ENCODE measurements at places on chromosomes 7 and 10.
A peak's percentile ranks its signal among the peaks of the same experiment; 100 is the strongest.

GRCh38 chr10:122646511-122647382, 52.9 kb downstream of the C10orf120 start:
- no peak for DNase-seq

DNA sequence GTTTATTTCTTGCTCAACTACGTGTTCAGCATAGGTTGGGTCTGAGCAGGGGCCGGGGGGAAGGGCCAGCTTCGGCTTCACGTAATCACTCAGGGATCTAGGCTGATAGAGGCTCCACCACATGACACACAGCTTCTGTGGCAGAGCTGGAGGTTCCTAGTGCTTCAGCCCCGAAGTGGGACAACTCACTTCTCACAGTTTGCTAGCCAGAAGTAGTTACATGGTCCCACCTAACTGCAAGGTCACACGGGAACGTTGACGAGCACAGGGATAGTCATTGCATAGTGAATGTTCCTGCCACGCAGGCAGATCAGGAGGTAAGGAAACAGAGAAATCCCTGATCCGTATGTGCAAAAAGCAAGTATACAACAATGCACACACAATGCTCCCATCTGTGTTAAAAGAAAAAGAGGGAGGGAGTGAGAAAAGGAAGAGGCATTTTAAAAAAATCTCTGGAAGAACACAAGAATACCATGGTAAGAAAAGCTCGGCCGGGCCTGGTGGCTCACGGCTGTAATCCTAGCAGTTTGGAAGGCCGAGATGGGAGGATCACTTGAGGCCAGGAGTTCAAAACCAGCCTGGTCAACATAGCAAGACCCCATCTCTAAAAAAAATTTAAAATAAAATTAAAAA, 16.9 kb downstream of the SMURF1 start:
- no peak for DNase-seq

GRCh38 chr7:25820432-25821040, 331.5 kb upstream of the NFE2L3 start:
- no peak for DNase-seq

DNA sequence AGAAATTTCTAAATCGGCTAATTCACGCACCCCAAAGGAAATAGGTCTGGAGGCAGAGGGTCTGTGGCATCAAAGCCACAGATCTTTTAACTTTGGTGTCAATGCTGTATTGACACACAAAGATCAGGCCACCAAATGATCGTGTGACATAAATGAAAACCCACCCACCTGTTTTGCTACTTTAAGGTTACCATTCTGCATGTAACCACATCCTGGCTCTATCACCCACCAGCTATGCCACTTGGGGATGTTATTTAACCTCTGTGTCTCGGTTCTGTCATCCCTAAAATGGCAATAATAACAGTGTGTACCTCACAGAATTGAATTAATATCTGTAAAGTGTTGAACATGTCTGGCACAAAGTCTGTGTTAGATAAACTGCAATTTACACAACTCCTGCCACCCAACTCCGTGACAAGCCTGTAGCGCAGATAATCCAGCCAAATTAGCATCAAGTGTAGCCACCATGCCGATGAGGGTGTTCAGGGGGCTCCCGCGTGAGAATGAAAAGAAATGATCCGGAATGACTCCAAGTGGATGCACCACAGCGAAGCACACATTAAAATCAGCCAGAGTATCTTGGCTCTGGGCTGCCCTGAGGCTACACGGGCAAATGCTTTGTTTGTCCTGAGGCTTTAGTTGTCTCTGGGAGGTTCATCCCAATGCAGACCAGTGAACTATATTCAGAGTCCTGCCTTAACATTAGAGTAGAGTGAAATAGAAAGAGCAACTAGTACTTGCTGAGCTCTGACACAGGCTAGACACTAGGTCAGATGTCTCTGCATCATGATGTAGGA, 158.4 kb upstream of the NEBL start:
- no peak for DNase-seq

GRCh38 chr10:125174360-125174759, 14.0 kb upstream of the CTBP2 start:
- no peak for DNase-seq

DNA sequence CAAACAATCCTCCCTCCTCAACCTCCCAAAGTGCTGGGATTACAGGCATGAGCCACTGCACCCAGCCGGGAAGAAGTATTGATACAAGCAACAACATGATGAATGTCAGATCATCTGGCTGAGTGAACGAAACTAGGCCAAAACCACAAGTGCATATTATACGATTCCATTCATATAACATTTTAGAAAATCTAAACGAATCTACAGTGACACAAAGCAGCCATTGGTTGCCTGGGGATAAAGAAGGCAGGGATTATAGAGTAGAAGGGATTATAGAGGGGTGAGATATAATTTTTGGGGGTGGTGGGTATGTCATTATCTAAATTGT, 11.5 kb upstream of the RHBDD2 start:
- DNase-seq: no peak

- peak; percentile 12 for DNase-seq
Measured at GRCh38 chr10:72126184-72126871, 38.0 kb upstream of the SPOCK2 start.

DNA sequence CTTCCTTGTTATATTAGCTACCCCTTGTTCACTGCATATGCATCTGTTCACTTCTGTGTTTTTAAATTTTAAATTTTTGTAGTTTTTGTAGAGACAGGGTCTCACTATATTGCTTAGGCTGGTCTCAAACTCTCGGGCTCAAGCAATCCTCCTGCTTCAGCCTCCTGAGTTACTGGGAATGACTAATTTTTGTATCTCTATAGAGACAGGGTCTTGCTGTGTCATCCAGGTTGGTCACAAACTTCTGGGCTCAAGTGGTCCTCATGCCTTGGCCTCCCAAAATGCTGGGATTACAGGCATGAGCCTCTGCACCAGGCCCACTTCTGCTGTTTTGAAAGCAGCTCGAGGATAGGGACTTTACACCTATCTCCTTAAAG, 64.6 kb downstream of the PRTFDC1 start:
- DNase-seq: no peak

DNA sequence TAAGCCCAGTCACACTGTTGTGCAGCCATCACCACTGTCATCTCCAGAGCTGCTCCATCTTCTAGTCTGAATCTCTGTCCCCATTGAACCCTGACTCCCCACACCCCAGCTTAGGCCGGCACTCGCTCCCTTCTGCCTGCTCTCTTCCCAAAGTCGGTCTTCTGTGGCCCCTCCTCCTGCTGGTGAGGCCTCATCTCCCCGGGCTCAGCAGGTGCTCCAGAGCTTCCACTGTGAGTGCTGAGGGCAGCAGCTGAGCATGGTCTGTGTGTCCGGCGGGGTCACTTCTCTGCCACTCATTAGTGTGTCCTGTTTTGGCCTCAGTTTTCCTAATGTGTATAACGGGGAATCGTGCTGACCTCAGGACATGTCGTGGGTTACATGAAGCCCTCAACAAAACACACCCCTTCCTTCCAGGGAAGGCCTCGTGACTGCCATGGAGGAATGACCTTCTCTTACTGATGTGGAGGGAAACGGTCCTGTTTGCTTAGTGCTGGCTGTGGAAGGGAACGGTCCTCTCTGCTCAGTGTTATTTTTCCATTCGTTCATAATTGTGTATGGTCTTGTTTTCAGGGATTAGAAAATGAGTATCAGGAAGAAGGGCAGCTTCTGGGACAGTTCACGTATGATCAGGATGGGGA, 4.3 kb upstream of the GET4 start:
- DNase-seq: no peak

DNA sequence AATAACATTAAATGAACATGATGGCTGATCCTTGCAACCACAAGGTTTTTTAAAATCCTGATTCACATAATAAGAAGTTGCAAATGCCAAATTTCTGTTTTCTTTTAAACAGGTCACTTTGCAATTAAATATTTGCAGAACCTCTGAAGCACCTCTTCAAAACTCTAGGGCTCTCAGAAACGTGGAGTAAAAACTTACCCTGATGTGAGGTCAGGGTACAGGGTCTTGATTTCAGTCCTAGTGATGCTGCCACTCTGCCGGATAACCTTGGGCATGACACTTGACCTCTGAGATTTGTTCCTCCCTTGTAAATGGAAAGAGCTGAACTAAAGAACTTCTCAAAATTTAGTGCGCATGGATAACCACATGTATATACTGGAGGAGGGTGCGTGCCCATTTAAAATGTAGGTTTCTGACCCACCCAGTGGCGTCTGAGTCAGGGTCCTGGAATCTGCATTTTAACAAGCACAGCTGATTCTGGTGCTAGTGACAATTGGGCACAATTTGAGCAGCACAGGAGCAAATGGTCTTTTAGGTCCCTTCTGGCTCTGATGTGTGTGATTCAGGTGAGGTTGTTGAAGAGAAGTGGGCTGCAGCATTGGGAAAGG, 35.5 kb upstream of the TNPO3 start:
- no peak for DNase-seq

DNA sequence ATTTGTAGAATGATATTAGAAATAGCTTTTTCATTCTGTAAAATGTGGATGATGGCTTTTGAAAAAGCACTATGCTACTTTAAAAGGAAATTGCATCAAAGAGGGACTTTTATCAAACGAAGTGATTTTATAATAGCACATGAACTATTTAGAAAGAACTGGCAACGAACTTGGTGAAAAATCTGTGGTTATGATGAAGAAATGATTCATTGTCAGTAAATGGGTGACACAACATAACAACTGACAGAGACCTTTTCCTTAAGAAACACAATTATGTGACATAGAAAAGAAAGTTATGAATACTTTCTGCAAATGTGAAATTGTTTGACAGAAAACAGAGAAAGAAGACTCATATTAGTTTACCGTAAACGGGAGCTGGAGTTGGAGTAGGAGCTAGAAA, 60.7 kb upstream of the LAMB4 start:
- DNase-seq: no peak

DNA sequence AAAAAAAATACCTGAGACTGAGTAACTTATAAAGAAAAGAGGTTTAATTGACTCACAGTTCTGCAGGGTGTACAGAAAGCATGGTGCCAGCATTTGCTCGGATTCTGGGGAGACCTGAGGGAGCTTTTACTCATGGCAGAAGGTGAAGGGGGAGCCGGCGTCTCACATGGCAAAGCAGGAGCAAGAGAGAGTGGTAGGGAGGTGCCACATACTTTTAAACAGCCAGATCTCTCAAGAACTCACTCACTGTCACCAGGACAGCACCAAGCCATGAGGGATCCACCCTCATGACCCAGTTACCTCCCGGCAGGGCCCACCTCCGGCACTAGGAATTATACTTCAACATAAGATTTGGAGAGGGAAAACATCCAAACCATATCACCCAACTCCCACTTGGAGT, 25.8 kb downstream of the MSRB2 start:
- DNase-seq: no peak

- peak; percentile 87 for DNase-seq
Measured at GRCh38 chr7:69403169-69403568, 195.1 kb upstream of the AUTS2 start.

DNA sequence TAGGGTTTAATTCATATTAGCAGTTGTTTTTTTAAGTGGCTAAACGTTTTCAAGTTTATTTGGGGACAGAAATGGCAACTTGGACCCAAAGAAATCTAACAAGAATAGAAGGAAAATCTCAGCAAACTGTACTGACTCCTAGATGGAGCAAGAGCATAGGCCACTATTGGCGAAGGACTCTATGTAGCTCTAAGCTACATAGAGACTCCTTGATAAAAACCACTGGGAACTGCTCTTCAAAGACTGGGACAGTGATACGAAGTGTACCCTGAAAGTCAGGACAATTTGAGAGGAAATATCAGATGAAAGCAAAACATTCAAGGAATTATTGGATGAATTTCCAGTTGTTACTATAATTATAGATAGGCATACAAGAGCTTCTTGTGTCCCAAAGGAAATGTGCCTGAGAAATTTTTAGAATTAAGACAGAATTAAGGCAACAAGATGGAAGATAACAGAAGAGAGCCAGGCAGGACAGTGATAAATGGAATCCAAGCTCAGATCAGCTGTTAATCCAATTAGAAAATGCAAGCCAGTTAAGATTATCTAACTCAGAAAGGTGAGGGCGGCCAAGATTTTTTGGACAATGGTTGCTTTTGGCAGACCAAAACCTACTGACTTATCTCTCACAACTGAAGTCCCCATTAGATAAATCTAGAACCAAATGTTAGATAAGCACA, 103.7 kb upstream of the IFRD1 start:
- no peak for DNase-seq

DNA sequence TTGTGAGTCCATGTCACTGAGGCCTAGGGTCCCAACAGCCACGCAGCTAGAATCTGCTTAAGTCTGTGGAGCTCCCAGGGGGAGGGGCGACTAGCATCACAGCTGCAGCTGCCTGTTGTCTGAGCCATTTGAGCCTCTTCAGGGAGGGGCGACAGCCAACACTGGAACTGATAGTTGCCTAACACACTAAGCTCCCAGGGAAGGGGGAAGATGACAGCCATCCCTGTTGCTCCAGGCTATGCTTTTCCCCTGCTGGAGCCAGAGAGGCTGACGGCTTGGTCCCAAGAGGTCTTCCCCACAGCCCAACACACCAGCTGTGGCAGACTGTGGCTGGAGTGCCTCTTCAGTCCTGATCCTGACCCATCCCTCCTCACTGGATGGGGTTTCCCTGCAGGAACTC, 817.5 kb downstream of the NXPH1 start:
- DNase-seq: peak; percentile 85

DNA sequence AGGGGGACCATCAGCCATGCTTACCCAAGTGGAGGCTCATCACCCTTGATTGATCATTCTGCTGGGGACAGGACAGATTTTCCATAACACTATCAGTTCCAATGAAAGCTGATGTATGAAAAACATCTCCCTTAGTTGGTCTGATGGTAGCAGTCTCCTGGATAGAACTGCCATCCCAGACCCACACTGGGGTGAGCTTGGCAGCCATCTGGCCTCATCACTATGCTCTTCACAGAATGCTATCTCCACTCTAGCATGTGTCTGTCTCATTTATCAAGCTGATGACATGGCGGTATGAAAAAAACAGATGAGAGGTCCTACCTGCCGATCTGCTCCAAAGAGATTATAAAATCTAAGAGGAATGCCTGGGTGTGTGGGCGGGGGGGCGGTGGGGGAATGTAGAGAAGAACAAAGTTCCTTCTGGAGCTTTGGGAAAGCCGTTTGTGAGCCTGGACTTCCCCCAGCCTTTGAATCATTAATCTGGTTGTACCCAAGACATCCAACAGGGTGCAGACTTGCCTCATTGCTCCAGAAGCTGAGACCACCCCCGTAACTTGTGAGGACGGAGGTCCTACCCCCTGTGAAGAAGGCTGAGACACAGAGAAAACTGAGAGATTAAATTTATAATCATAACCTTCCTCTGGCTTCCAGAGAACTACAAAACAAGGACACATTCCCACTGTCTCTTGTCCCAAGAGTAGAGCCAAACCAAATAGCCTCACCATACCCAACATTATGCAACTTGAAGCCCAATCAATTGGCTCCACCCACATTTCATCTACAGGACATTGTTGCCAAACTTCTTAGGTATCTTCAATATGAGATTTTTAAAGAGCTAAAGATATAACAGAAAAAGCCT, 340.8 kb downstream of the KCNMA1 start:
- DNase-seq: peak; percentile 79
